NAMALWA (cell line): ENCODE measurements at places on chromosomes 2 and 18.

DNA sequence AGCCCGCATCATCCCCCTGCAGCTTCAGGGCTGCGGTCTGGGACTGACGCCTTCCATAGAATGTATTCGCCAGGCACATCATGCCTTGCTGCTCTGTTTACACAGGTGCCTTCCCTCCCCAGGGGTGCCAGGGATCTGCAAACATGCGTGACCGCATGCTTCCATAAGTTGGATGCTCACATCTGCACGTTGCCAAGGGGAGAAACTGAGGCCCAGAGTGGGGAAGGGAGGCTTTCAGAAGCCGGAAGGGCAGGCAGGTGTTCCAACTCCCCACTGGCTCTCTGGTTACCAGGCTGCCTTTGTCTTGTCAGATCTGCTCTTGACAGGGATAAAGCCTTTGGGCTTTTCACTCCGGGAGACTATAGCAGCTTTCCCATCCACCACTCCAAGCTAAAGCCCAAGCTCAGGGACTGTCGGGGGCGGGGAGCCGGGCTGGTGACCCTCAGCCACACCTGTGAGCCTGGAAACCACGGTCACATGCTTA, 125.8 kb upstream of the TNP1 start:
- DNase-seq = no peak

- DNase-seq = no peak
These were observed 284.2 kb upstream of the TANK start for GRCh38 chr2:160876029-160876428.

- no peak for DNase-seq
These were observed 47.0 kb upstream of the AP1S3 start for GRCh38 chr2:223884399-223884798.

DNA sequence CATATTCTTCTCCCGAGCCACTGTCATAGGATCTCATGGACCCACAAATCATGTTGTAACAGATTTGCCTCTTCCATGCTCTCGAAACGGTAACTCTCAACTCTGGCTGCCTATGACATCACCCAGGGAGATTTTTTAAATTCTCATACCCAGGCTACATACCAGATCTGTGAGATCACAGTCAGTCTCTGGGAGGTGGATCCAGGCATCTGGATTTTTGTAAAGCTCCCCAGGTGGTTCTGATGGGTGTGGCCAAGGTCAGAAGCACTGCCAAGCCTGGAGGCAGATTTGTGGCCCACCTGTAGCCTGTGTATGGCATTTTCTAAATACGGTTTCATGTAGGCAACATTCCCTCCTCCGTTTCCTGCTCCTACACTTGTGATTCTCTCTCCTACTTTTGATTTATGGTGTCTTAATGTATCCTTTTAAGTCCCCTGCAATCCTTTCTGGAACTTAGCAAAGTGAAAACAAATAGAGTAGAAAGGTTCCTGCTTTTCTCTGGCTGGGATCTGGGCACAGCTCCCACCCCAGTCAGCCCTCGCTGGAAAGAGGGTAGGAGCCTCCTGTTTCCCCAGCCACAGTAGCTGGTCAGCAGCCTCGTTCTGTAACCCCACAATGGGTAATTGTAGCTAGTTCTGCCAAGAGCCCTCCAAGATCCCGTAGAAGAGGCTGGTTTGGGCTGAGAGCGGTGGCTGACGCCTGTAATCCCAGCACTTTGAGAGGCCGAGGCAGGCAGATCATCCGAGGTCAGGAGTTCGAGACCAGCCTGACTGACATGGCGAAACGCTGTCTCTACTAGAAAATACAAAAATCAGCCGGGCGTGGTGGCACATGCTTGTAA, 96.2 kb downstream of the KLHL29 start:
- DNase-seq = no peak

DNA sequence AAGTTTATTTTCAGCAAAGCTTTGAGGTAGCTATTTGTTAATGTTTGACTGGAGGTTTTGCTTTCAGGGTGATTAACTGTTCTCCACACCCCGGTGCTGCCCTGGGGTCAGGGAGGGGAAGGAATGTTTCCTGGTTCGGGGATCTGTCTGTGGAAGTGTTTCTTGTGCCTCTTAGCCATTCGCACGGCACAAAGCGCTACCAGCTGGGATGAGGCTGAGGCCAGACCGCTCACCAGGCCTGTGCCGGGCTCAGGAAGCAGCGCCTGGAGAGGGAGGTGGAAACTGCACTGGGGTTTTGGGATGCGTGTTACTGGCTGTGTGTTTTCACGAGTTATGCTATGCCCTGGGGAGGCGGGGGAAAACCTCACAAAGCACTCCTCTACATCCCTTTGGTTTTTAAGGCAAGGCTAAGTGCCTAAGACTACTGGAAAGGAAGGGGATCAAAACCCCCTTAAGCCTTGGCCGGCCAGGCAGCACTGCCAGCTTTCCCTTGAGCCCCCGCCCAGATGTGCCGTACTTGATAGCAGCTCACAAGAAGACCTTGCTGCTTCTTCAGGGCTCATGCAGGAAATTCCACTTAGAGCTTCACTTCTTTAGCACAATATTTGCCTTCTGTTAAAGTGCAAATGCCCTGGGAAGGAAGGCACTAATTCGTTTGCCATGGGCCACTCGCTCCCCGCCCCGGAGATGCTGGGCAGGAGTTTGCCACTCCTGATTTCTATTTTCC, 65.7 kb upstream of the CNGA3 start:
- no peak for DNase-seq

- peak; percentile 57 for DNase-seq
These were observed 456.3 kb downstream of the DLGAP1 start for GRCh38 chr18:3998698-3999333.

DNA sequence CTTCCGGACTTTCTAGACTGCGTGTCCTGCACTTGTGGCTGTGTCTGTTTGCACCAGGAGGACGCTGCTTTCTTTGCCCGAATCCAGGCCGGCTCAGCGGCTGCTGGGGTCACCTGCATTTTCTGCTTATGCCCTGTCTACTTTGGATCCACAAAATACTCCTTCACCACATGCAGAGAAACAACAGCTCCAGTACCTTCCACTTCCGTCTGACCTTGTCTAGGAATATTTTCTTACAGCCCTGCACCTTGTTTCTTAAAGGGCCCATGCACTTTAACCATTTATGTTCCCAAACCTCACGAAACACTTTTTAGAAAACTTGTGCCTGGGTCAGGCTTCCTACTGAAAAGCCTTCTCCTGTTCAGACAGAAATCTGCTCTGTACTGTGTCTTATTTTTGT, 129.4 kb upstream of the NCK2 start:
- DNase-seq = no peak

GRCh38 chr2:144642131-144642530, 122.2 kb upstream of the ZEB2 start:
- DNase-seq = peak; percentile 26

DNA sequence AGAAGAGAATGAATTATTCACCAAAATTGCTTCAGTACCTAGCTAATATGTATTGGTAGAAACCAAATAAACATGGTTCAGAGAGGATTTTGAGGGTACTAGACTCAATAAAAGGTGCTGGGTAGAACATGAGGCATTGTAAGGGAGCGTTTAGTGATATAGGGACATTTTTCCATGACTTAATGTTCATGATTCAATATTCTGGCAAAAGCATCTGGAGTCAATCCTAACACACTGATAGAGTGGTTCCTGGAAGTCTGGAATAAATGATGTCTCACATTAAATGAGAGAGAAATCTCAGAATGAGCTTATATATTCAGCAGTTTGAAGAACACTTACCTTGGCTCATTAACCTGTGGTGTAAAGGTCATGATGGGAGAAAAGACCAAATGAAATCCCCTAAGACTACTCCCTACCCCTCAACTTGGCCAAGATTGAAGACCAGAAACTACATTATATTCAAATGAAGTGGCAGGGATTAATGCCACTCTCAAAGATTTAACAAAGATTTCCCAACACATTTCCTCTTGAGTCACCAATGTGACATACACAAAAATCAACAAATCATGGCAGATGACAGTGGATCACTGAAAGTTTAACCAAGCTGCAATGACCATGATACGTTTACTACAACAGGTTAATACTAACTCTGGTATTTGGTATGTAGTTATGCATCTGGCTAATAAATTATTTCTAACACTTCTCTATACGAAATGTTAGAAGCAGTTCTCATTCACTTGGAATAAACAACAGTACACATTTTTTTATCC, 309.5 kb downstream of the SATB2 start:
- DNase-seq = no peak

GRCh38 chr2:209772290-209772685, 656 bp downstream of the UNC80 start:
- no peak for DNase-seq

GRCh38 chr2:15521641-15522181, 39.4 kb downstream of the NBAS start:
- no peak for DNase-seq

DNA sequence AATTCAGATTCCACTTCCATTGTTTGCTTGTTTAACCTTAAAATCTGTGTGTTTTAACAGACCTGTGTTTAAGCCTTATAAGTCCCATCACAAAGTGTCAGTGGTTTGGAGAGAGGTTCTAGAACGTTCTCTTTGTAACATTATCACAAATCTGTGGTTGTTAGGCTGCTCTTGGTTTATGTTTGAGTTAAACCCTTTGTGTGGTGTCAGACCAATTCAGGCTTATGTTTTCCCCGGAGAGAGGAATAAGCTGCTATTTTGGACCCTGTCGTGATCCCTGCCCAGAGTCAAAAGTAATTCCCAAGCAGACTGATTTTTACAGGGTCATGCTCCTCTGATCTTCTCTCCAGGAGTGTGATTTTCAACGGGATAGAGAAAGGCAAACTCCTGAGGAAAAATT, 43.8 kb upstream of the LTBP1 start:
- DNase-seq = no peak

DNA sequence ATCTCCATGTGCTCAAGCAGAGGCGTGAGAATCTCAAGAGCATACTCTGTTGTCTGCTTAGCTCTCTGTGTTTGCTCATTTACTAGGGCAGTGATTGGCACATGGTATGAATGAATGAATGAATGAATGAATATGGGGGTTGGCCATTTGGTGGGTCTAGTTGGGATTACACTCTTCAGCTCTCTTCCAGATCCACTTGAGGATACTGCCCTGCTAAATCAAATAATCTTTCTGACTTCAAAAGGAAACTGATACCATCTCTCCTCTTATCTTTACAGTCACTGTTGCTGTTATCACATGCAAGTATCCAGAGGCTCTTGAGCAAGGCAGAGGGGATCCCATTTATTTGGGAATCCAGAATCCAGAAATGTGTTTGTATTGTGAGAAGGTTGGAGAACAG, 1.9 kb downstream of the IL36G start:
- DNase-seq = no peak

DNA sequence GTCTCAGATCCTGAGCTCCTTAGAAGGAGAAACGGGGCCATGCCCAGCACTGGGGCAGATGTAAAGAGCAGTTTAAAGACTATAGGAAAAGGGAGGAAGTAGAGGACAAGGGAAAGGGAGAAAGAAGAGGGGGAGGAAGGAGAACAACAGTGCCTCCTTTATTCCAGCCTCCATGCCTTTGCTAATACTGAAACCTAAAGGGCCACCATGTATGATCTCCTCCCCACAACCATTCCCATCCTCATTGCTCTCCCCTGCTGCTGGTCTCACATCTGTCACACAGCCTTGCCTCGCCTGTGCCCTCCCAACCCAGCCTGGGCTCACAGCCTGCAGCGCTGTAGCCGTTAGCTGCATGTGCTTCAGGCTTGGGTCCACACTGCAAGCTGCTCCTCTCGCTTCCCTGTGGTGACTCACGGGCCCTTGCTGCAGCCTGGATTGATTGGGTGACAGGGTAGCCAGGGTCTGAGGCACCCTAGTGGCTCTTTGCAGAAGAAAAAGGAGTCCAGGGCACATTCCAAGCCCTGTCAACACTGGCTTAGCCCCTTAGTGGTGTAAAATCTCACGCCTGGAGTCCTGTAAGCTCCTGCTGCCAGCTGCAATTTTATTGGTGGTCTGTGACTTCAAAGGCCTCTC, 281.9 kb downstream of the SRBD1 start:
- DNase-seq = no peak

DNA sequence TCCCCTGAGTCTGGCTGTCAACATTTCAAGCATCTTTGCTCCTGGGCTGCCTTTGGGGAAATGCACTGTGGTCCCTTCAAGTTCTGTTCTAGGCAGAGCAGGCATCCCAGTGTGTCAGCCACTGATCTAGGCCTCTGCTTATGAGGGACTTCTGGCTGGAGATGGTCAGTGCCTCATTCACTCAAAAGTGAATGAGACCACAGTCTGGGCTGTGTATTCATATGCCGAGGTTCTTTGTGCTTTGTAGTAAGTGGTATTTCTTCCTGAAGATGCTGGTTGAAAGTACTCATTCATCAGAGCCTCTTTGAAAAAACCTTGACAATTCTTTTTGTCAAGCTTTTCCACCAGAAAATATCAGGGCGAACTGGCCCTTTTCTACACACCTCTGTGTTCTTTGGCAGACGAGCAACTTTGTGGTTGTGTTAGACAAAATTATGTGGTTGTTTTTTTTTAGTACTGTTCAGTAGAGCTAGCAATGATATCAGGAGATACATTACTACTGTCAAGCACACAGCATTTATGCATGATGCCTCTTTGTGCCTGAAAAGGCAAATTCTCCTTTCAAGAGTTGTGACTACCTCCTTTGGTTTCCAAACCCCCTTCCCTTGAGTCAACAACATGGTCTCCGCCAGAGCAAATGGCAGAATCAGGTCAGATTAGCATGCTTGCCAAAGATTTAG, 510.9 kb upstream of the NRP2 start:
- no peak for DNase-seq

DNA sequence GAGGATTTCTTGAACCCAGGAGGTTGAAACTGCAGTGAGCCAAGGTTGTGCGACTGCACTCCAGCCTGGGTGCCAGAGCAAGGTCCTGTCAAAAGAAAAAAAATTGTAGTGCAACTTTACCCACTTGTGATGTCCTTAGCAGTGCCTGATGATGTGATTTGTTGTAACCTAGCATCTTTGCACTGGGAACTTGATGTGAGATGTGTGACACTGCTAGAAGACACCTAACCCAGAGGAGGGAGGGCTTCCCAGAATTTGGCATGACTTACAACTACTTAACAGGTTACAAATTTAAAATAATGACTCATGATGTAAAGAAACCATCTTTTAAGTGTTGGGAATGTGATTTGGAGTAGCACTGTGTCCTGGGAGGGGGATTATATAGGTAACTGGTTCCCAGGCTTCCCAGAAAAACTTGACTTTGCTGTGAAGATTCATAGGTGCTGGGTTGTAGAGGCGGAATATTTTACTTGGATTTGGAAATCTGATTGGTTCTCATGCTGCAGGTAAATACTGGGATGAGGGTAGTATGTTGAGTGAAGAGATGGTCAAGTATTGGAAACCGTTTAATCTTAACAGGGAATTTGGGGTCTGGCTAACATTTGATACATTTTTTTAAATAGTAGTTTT, 3.7 kb downstream of the EEF1B2 start:
- peak; percentile 45 for DNase-seq

DNA sequence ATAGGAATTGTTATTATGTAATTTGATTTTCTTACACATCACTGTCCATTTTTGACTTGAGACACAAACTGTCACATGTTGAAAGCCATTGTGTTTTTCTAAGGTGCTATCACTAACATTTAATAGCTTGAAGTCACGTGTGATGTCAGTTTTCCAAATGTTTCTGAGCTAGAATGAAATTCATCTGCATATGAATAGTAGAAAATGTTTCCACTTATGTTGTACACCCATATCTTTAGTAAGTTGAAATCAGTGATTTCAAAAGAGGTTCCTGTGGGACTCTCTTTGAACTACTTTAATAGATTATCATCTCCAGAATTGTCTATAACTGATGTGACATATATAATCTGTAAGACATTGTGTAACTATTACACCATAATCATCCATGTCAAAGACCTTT, 27.8 kb downstream of the ABCG5 start:
- DNase-seq = no peak
